ENCODE measurements at places on chromosomes 11 and 22.

GRCh38 chr11:5992604-5993251, 5.9 kb upstream of the OR52L1 start:
- DNase-seq, result no peak

DNA sequence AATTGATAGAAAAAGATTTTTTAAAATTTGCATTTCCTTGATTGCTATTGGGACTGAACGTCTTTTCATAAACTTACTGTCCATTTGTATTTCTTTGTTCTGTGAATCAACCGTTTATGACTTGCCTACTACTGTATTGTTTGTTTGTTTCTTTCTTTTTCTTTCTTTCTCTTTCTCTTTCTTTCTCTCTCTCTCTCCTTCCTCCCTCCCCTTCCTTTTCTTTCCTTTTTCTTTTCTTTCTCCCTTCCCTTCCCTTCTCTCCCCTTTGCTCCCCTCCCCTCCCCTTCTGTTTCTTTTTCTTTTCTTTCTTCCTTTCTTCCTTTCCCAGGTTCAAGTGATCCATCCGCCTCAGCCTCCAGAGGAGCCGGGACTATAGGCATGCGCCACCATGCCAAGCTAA, 46.9 kb downstream of the NF2 start:
- DNase-seq, result no peak

GRCh38 chr22:24289741-24290163, 19.1 kb downstream of the SPECC1L start:
- no peak for DNase-seq

- peak; percentile 62 for DNase-seq
Observed at GRCh38 chr11:74449369-74449931, 17.9 kb downstream of the KCNE3 start.

GRCh38 chr11:83363312-83363711, 77.1 kb upstream of the CCDC90B start:
- DNase-seq, result no peak

DNA sequence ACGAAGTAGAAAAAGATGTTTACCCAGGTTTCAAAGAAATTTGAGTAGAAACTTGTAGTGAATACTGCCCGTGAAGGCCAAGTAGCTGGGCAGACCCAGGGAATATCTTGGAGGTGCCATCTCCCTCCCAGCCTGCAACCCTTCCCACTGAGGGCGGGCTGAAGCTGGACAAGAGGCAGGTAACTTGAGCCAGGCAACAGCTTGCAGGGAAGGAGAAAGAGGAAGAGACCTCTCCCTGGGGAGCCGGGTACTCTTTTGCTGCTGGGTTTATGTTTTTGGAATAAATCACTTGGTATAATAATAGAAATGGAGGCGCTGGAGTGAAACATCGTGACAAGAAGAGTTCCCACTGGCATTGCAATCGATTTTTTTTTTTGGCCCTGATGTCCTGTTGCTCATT, 49.4 kb upstream of the JAM3 start:
- DNase-seq, result no peak

- DNase-seq, result peak; percentile 5
Observed at GRCh38 chr11:13368041-13368446, 90.5 kb downstream of the BMAL1 start.

All from fibroblast of skin of left biceps (primary cell).